ENCODE measurements at places on chromosomes 12 and 14.

- no peak for DNase-seq
These were observed 87.8 kb downstream of the DDX51 start for GRCh38 chr12:132056320-132056719.

- DNase-seq = no peak
These were observed 61.5 kb upstream of the LRTM2 start for GRCh38 chr12:1758887-1759286.

DNA sequence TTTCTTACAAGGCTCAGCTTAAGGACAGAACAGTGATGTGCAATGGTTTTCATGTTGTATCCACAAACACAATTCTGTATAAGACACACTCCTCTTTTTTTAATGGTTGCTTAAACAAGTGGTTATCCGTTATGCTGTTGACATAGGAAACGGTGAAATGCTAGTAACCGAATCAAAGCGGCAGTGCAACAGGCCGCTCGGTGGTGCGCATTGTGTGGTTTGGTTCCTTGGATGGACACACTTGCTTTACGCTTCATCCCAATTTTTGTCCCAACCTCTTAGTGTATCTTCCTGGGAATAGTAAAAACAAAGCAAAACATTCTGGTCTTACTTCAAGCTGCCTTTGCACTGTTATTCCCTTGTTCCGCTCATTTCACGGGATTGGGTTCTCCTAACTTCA is 650 bp upstream of the PTGER2 start:
- no peak for DNase-seq

GRCh38 chr12:79001404-79001803 is 136.8 kb downstream of the SYT1 start:
- DNase-seq = no peak

- DNase-seq = no peak
These were observed 44.4 kb downstream of the PRKCH start for GRCh38 chr14:61365667-61366212.

- no peak for DNase-seq
These were observed 2.4 kb downstream of the FICD start for GRCh38 chr12:108517288-108518100.

Measured in omental fat pad (tissue), 4 donors.